CD4-positive, alpha-beta T cell treated with Interleukin-21 for 1 hour (primary cell): ENCODE measurements at places on chromosomes 6 and 20.

GRCh38 chr20:60091861-60092260 lies 133.6 kb downstream of the CDH26 start:
- DNase-seq, result no peak

DNA sequence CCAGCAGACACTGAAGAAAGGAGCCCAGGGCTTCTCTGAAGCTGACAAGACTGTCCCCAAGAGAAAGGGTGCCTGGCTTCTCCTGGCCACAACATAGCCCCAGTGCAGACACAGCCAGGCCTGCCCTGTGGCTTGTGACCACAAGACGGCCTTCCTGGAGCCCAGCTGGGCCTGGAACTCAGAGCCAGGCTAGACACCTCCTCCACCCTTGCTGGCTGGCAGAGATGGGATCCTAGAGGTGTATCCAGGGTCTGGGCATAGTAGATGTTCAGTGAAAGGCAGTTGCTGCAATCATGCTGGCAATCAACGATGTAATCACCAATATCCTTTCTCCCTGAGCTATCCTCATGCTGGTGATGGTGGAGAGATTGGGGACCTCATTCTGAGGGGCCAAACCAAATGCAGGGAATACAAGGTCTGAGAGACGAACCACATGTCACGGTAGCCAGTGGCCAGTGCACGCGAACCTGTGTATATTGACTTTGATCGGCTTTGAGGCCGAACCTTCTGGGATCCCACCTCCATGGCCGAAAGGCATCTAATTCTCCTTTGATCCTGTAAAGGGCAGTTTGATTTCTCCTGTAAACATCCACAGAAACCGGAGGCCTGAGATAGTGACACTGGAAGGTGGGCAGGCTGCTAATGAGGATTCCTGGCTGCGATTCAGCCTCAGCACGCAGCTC lies 115.2 kb downstream of the PSMB1 start:
- DNase-seq, result no peak

DNA sequence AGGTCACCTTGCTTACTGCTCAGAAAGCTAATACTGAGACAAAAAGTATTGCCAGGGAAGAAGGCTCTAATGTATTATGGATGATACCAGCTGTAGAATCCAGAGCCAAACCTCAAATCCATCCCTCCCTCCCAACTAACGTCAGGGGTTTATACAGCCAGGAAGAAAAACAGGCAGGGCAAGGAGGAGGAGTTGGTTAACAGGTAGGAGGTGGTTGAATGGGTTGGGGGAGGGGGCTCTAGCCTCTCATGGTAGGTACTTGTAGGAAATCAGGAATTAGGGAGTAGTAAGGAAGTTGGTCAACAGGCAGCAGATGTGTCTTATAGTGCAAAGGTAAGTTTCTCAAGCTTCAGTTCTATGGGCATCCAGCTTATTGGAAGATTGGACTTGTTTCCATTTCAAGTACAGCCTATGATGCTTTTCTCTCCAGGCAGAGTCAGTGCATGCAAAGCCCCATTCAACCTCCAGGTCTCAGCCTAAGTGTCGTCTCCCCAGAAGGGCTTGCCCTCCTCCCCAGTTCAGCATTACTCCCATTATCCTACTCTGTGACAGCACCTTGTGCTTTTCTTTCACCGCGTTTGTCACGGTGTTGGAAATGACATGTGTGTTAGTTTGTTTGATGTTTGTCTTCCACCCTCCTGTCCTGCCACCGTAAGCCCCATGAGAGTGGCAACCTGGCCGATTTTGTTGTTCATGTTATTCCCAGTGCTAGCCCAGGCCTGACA lies 38.1 kb downstream of the PNLDC1 start:
- DNase-seq, result no peak

DNA sequence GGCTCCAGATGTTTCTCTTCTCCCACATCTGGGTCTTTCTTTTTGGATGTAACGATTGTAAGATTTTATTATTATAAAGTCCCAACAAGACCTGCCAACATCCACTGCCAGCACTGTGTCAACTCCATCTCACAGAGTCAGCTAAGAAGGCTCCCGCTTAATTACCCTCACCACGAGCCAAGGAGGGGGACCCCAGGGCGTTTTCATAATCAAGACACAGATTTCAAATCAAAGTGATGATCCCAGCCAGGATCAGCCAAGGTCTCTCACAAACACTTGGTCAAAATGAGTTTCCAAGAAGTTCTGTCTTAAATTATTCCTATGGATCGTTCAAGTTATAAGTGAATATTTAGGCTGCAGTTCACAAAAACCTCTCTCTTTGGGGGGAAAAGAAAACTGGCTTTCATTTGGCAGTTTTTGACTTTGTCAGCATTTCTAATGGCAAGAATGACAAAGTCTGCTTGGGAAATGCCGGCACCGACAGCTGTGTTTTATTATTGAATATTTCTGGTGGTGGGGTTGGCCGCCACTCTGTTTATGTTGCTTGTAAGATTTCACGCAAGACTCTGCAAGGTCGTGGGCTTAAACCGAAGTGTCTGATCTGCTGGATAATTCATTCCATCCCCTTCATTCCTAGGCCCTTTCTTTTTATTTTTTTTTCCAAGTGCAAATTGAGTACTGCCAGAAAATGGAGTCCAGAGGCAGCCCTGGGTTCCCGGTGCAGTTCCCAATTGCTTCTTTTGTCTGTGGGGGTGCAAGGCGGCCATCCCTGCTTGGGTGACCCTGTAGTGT lies 170.2 kb upstream of the PMEPA1 start:
- DNase-seq, result no peak

DNA sequence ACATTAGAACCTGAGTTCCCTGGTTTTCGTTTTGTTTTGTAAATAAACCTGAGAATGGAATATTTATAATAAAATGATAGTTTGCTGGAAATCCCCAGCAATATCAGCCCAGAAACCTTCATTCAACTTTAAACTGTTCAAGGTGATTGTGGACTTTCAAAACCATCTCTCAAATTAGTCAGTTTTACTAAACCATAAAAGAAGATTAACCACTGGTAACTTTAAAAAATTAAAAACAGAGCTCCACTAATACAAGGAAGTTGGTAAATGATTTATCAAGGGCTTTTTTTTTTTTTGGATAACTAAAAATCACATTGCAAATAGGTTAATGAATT lies 10.0 kb downstream of the MBOAT1 start:
- no peak for DNase-seq

DNA sequence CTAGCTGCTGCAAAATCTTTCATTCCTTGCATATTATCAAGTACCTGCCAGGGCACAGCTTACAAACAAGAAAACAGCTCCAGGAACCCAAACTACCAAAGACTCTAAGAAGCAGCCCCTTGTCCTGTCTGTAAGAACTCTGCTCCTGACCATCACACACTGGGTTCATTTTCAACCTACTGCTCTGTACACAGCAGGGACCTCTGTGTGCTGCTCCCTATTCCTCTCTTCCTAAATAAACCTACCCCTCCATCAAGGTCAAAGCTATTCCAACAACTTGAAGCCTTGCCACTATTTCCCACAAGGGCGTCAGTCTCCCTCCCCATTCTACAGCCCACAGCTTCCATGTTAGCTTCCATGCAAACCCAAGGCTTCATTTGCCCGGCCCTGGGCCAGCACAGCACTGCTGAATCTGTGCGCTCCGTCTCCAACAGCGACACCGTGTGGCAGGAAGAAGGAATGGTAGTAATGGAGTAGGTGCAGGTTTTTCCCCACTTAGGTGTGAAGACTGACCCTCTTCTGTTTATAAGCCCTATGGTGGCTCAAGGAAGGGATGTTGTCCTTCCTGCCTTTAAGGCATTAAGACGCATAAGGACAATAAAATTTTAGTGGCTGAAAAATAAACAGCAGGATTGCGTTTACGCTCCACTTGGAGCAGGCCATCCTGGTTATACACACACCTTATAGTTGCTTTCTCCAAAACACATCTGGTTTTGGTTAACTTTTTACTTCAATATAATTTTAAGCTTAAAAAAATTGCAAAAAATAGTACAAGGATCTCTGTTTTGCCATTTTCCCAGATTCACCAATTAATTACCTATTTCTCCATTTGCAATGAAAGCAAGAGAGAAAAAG lies 115.2 kb upstream of the NXT1 start:
- peak; percentile 9 for DNase-seq

- DNase-seq, result no peak
Observed at GRCh38 chr6:156942266-156942665, 165.1 kb downstream of the ARID1B start.

GRCh38 chr6:44224965-44225305 lies 1.5 kb downstream of the SLC29A1 start:
- DNase-seq, result no peak

- no peak for DNase-seq
Observed at GRCh38 chr20:5046656-5047339, 45.5 kb upstream of the SLC23A2 start.

- DNase-seq, result no peak
Observed at GRCh38 chr6:114216789-114217467, 125.9 kb downstream of the HS3ST5 start.

- DNase-seq, result no peak
Observed at GRCh38 chr20:19711126-19711525, 46.9 kb upstream of the RIN2 start.

GRCh38 chr20:63706852-63707557 lies 771 bp downstream of the ARFRP1 start:
- DNase-seq, result peak; percentile 66

GRCh38 chr20:57902473-57902872 lies 192.7 kb upstream of the PMEPA1 start:
- no peak for DNase-seq

DNA sequence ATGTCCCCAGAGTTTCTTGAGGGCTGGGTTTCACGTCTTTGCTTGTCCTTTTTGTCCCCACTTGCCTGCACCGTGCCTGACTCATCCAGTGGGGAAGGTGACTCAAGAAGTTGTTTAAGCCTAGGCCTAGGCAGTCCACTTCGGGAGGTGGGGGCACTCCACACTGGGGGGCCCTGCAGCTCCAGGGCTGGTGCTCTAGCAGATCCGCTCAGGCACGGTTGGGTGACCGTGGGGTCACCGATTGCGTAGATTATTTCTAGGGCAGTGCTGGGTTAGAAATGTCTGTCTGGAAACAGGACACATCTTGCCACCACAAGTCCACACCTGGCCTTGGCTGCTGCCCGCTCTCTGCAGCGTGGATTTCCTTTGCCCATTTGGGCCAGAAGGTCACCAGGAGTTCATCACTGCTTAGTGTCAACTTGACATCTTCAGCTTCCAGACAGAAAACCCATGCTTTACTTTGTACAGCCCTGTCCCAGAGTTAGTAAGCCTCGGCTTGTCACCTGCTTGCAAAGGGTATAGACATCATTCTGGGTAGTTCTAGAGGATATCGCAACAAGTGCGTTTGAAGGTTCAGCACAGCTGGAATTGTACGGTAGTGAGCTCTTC lies 13.6 kb upstream of the C20orf144 start:
- DNase-seq, result no peak

DNA sequence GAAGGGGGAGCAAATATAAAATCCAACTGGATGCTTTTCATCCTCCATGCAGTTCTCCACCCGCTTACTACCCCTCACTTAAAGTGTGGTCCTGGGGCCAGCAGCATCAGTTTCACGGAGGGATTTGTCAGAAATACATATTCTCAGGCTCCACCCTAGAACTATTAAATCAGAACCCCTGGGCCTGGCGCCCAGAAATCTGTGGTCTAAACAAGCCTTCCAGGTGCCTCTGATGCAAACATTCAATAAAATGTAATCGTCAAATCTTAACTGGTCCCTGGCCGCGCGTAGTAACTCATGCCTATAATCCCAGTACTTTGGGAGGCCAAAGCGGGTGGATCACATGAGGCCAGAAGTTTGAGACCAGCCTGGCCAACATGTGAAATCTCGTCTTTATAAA lies 47.7 kb downstream of the ATXN1 start:
- no peak for DNase-seq

DNA sequence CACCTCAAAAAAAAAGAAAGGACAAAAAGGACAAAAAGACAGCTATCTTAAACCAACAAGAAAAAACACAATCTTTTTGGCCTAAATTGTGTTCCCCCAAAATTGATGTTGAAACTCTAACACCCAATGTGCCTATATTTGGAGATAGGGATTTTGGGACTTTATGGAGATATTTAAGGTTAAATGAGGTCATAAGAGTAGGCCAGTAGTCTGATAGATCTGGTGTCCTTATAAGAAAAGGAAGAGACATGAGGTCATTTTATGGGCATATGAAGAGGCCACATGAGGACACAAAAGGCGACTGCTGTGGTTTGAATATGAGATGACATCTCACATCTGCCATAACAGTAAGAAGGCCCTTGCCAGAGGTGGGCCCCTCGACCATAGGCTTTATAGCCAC lies 49.5 kb downstream of the TRIM38 start:
- no peak for DNase-seq

DNA sequence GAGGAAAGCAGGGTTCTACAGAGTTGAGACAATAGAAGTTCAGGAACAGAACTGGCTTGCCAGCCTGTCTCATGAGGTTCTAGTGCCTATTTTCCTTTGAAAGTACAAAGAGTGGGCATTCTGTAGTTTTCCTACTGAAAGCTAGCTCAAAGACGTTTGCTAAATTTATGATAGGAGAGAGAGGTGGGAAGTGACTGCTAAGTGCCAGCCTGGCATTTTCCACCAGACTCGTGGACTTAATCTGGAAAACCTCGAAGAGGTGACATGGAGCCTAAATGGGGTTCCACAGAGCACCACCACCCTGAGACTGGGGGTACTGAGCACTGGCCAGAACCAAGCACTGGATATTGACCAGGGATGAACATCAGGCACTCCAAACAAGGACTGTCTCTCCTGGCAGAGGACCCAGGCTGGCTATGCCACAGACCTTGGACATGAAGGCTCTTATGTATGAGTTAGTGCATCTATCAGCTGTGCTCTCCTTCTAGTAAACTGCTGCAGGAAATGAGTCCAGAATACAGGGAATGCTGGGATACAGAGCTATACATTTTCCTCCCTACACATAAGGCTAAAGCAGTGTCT lies 7.1 kb downstream of the PEX6 start:
- DNase-seq, result no peak

- DNase-seq, result no peak
Observed at GRCh38 chr6:80029470-80029869, 25.0 kb downstream of the TTK start.

DNA sequence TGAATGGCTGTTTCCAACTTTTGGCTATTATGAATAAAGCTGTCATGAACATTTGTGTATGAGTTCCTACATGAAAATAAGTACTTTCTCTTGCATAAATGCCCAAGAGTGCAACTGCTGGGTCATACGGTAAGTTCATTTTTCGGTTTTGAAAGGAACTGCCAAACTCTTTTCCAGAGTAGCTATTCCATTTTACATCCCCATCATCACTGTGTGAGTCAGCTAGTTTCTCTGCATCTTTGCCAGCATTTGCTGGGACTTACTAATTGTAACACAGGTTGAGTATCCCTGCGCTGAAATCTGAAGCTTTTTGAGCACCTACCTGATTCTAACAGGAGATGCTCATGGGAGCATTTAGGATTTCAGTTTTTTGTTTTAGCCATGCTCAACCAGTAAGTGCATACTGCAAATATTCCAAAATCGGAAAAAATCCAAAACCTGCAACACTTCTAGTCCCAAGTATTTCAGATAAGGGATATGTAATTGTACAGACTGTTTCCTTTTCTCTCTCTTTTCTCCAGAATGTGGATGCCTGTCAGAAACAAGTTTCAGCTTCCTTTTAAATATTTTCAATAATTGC lies 118.4 kb downstream of the DTNBP1 start:
- no peak for DNase-seq

DNA sequence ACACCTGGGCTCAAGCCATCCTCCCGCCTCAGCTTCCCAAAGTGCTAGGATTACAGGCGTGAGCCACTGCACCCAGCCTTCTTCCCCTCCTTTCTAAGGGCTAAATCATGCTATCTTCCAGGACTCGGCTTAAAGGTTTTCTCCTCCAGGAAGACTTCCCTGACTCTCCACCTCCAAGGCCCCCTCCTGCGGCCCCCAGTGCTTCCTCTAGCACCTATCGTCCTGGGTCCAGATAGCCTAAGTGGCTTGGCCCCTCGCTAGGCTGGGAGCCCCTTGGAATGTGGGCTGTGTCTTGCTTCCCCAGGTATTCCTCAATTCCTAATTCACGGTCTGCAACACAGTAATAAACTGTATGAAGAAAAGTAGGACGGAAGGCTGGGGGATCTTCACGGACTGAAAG lies 36.7 kb downstream of the PIM1 start:
- DNase-seq, result no peak
